ENCODE measurements at places on chromosomes 2 and 18. TPM values are rescaled to one million over a fixed set of nuclear protein-coding genes. Genes with fewer than 3 reads are reported as not detected.

KIAA2012 gene
- not detected for total RNA-seq

TPRKB gene
- total RNA-seq, result 32.9 TPM

GRCh38 chr2:201444746-201445465 lies 6.4 kb downstream of the TRAK2 start:
- no peak overlapping the region for H3K4me3 ChIP-seq
- DNase-seq, result no peak
- H3K27me3 ChIP-seq, result no peaks in the 10 kb centered on the region
- peaks cover 30% of the 10 kb centered on the region for H3K36me3 ChIP-seq

DNA sequence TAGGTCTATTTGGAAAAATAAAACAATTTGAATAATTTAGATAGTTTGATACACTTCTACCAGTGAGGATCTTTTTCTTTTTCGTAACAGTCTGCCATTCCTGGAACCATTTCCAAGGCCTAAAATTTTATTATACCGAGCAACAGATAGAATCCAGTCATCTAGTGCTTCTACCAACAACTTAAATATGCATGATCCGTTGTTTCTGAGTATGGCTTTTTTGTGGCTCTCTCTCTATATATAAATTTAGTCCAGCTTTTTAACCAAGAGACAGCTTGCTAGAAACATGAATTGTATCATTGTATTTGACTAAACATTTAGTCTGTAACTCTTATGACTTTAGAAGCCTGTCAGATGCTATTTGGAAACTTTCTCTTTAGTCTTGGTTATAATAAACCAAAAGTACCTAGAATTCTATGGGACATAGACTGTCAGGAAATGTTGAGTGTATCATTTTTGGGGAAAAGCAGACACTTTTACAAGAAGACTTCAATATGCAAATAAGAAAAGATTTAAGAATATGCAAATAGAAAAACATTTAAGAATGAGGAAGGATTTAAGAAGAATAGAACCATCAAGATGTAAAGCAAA lies 161.4 kb downstream of the ZEB2 start:
- no peak for DNase-seq
- peaks cover 8% of the 10 kb centered on the region for H3K36me3 ChIP-seq
- H3K4me3 ChIP-seq, result no peak overlapping the region
- peaks cover 31% of the 10 kb centered on the region for H3K4me1 ChIP-seq
- peak overlapping the region; percentile 63 for H3K27ac ChIP-seq

- no peak overlapping the region for H3K27ac ChIP-seq
- H3K27me3 ChIP-seq, result peaks cover 14% of the 10 kb centered on the region
- DNase-seq, result no peak
- H3K4me3 ChIP-seq, result no peak overlapping the region
- H3K36me3 ChIP-seq, result no peaks in the 10 kb centered on the region
These were observed 74.9 kb upstream of the DLX2 start for GRCh38 chr2:172177581-172177980.

GRCh38 chr2:136297994-136298393 lies 180.0 kb upstream of the CXCR4 start:
- H3K4me3 ChIP-seq, result no peak overlapping the region
- H3K27ac ChIP-seq, result no peak overlapping the region
- no peaks in the 10 kb centered on the region for H3K4me1 ChIP-seq
- no peak for DNase-seq

- no peaks in the 10 kb centered on the region for H3K4me1 ChIP-seq
- H3K27ac ChIP-seq, result no peak overlapping the region
- no peaks in the 10 kb centered on the region for H3K36me3 ChIP-seq
- H3K27me3 ChIP-seq, result peaks cover 3% of the 10 kb centered on the region
- no peak for DNase-seq
These were observed 142.5 kb downstream of the MTCL1 start for GRCh38 chr18:8847900-8848299.

DNA sequence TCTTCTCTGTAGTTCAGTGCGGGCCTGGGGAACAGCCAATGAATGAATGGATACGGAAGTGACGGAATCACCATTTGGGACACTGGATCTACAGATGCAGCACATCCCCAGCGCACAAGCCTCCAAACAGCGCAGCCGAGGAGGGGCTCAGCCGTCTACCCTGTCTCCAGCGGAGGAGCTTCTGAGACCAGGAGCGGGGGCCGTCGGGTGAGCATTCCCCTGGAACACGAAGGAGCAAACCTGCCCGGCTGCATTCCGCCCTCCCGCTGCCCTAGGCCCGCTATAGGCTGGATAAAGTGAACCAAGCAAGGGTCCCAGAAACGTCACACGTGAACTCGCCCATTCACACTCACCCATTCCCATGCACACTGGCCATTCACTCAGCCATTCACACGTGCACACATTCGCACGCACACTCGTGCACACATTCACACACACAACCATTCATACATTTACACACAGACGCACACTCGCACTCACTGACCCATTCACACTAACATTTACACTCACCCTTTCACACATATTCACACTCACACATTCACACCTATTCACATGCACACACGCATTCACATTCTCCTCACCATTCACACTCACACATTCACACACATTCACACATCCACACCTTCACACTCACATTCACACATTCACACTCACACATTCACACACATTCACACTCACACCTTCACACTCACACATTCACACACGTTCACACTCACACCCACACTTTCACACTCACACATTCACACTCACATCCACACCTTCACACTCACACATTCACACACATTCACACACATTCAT lies 63.4 kb downstream of the BIN1 start:
- peaks cover 12% of the 10 kb centered on the region for H3K4me1 ChIP-seq
- DNase-seq, result no peak
- no peak overlapping the region for H3K27ac ChIP-seq
- no peak overlapping the region for H3K4me3 ChIP-seq
- no peaks in the 10 kb centered on the region for H3K27me3 ChIP-seq
- peaks cover 8% of the 10 kb centered on the region for H3K36me3 ChIP-seq

- H3K4me1 ChIP-seq, result peaks cover 3% of the 10 kb centered on the region
- H3K27ac ChIP-seq, result no peak overlapping the region
- no peak overlapping the region for H3K4me3 ChIP-seq
- DNase-seq, result no peak
These were observed 96.6 kb downstream of the INHBB start for GRCh38 chr2:120442541-120442922.

GRCh38 chr18:80167931-80168330 lies 58.9 kb downstream of the ADNP2 start:
- H3K4me1 ChIP-seq, result peaks cover 3% of the 10 kb centered on the region
- no peak overlapping the region for H3K27ac ChIP-seq
- H3K4me3 ChIP-seq, result no peak overlapping the region
- DNase-seq, result no peak
- H3K27me3 ChIP-seq, result peaks cover 21% of the 10 kb centered on the region
- H3K36me3 ChIP-seq, result no peaks in the 10 kb centered on the region

GRCh38 chr2:97706112-97706511 lies 7.3 kb upstream of the ZAP70 start:
- no peak overlapping the region for H3K27ac ChIP-seq
- no peak for DNase-seq
- no peak overlapping the region for H3K4me3 ChIP-seq
- peaks cover 13% of the 10 kb centered on the region for H3K4me1 ChIP-seq
- peaks cover 2% of the 10 kb centered on the region for H3K36me3 ChIP-seq

IGFBP5 gene
- not detected for total RNA-seq

GRCh38 chr2:173982918-173983317 lies 17.7 kb upstream of the SP3 start:
- H3K4me3 ChIP-seq, result no peak overlapping the region
- no peaks in the 10 kb centered on the region for H3K36me3 ChIP-seq
- no peaks in the 10 kb centered on the region for H3K4me1 ChIP-seq

GRCh38 chr2:53275743-53276142 lies 491.9 kb upstream of the CHAC2 start:
- DNase-seq, result no peak
- no peak overlapping the region for H3K4me3 ChIP-seq
- no peaks in the 10 kb centered on the region for H3K36me3 ChIP-seq
- H3K27ac ChIP-seq, result no peak overlapping the region
- H3K4me1 ChIP-seq, result no peaks in the 10 kb centered on the region

DNA sequence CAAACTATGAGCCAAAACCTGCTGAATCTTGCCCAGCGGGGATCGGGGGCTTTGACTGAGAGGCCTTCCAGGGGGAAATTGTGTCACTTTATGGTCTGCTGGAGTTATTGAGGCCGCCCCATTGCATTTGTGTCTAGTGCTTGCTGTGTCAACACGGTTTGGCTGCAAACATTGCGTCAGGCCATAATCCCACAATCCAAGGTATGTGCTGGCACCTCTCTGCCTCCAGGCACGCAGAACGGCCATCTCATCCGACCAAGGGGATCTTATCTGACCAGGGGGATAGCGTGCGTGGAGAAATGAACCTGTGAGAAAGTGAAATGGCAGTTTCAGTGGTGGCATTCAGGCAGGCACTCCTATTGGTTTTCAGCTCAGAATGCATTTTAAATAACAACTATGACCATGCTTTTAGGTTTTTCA lies 18.1 kb upstream of the LYPD6B start:
- H3K4me1 ChIP-seq, result no peaks in the 10 kb centered on the region
- no peak for DNase-seq
- peaks cover 3% of the 10 kb centered on the region for H3K36me3 ChIP-seq

- no peak overlapping the region for H3K27ac ChIP-seq
- no peaks in the 10 kb centered on the region for H3K36me3 ChIP-seq
- no peak overlapping the region for H3K4me3 ChIP-seq
- peaks cover 8% of the 10 kb centered on the region for H3K27me3 ChIP-seq
These were observed 6.9 kb upstream of the KIF3C start for GRCh38 chr2:25989154-25989553.

TXNDC2 gene
- total RNA-seq, result 0.30 TPM

CRYGB gene
- not detected for total RNA-seq

MCFD2 gene
- total RNA-seq, result 48.8 TPM

CACNB4 gene
- total RNA-seq, result 0.28 TPM

DNA sequence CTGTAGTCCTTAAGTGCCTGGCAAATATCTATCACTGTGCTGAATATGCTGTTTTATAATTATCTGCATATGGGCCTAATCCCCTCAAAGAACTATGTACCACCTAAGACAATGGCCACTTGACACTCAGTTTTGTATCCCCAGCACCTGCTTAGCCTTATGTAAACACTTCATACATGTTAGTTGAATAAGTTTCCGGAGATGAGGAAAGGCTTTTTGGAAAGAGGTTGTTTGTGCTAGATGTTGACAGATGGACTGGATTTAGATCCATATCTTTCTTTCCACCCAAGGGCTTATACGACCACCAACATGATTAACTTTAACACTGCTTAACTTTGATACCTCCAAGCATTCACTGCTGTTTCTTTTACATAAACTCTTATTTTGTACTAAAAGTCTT lies 63.3 kb downstream of the FAM228A start:
- H3K4me1 ChIP-seq, result no peaks in the 10 kb centered on the region
- H3K27ac ChIP-seq, result no peak overlapping the region
- no peak for DNase-seq
- no peaks in the 10 kb centered on the region for H3K27me3 ChIP-seq
- no peak overlapping the region for H3K4me3 ChIP-seq
- peaks cover 19% of the 10 kb centered on the region for H3K36me3 ChIP-seq

GRCh38 chr2:218217360-218218267 lies 625 bp downstream of the ARPC2 start:
- peaks cover 53% of the 10 kb centered on the region for H3K36me3 ChIP-seq
- H3K4me1 ChIP-seq, result peaks cover 49% of the 10 kb centered on the region
- DNase-seq, result peak; percentile 74
- H3K27me3 ChIP-seq, result no peaks in the 10 kb centered on the region

GRCh38 chr2:104476075-104476474 lies 377.8 kb upstream of the POU3F3 start:
- no peaks in the 10 kb centered on the region for H3K27me3 ChIP-seq
- no peak overlapping the region for H3K27ac ChIP-seq
- no peaks in the 10 kb centered on the region for H3K4me1 ChIP-seq
- no peaks in the 10 kb centered on the region for H3K36me3 ChIP-seq
- DNase-seq, result no peak

ZSWIM2 gene
- not detected for total RNA-seq

- H3K4me1 ChIP-seq, result no peaks in the 10 kb centered on the region
- no peak overlapping the region for H3K4me3 ChIP-seq
- DNase-seq, result no peak
- H3K36me3 ChIP-seq, result no peaks in the 10 kb centered on the region
These were observed 93.4 kb downstream of the PTGR3 start for GRCh38 chr18:75115514-75115913.

SLC35F6 gene
- total RNA-seq, result 27.6 TPM

DNA sequence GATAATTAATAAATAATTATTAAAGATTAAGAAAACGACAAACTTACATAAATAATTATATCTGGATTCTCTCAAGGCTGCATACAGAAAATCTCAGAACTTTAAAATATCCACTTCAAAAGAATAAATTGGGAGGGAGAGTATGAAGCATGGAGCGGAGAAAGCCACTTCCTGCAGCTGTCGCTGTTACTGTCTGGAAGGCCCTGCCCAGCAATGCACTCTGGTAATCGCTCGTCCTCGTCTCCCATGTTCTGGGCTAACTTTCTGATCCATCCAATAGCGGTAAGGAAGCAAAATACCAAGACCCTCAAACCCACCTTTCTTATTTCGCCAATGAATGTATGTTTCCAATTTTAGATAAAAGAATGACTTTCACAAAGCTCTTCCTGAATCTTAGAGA lies 26.7 kb downstream of the CYRIA start:
- no peak overlapping the region for H3K4me3 ChIP-seq
- DNase-seq, result no peak
- H3K27me3 ChIP-seq, result peaks cover 3% of the 10 kb centered on the region
- no peak overlapping the region for H3K27ac ChIP-seq
- peaks cover 9% of the 10 kb centered on the region for H3K4me1 ChIP-seq
- no peaks in the 10 kb centered on the region for H3K36me3 ChIP-seq

GRCh38 chr2:186328838-186329237 lies 157.2 kb upstream of the ZC3H15 start:
- DNase-seq, result no peak
- H3K4me3 ChIP-seq, result no peak overlapping the region
- H3K4me1 ChIP-seq, result no peaks in the 10 kb centered on the region
- no peak overlapping the region for H3K27ac ChIP-seq
- H3K27me3 ChIP-seq, result no peaks in the 10 kb centered on the region

- H3K4me1 ChIP-seq, result peaks cover 1% of the 10 kb centered on the region
- no peaks in the 10 kb centered on the region for H3K36me3 ChIP-seq
- H3K27ac ChIP-seq, result no peak overlapping the region
- H3K27me3 ChIP-seq, result peaks cover 12% of the 10 kb centered on the region
- no peak for DNase-seq
These were observed 39.9 kb upstream of the SP3 start for GRCh38 chr2:174004905-174005605.

DNA sequence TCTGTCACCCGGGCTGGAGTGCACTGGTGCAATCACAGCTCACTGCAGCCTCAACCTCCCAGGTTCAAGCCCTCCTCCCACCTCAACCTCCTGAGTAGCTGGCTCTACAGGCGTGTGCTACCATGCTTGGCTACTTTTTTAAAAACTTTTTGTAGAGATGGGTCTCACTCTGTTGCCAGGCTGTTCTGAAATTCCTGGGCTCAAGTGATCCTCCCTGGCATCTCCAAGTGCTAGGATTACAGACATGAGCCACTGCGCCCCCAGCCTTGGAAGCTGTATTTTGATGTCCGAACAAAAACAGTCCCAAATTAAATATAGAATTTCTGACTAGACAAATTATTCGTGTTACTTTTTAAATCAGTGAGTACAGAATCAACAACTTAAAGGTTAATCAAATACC lies 97.4 kb downstream of the ZNF516 start:
- no peaks in the 10 kb centered on the region for H3K4me1 ChIP-seq
- no peak overlapping the region for H3K4me3 ChIP-seq
- H3K27ac ChIP-seq, result no peak overlapping the region
- peaks cover 9% of the 10 kb centered on the region for H3K27me3 ChIP-seq

- H3K27ac ChIP-seq, result no peak overlapping the region
- H3K27me3 ChIP-seq, result peaks cover 4% of the 10 kb centered on the region
- no peaks in the 10 kb centered on the region for H3K4me1 ChIP-seq
- DNase-seq, result no peak
These were observed 61.2 kb upstream of the CUL3 start for GRCh38 chr2:224646242-224646846.

BOK gene
- total RNA-seq, result 0.08 TPM

GRCh38 chr18:43396266-43396665 lies 119.0 kb upstream of the SYT4 start:
- H3K4me1 ChIP-seq, result no peaks in the 10 kb centered on the region
- no peak overlapping the region for H3K4me3 ChIP-seq
- no peak for DNase-seq

REG3A gene
- total RNA-seq, result not detected

All from activated CD4-positive, alpha-beta memory T cell treated with anti-CD3 and anti-CD28 coated beads, Interleukin-2, amount 10 ng/mL, durations not matched to agents 7 days and 5 days (primary cell).